HTR-8/SVneo (cell line): ENCODE measurements at places on chromosomes 7 and 10.
A peak's percentile ranks its signal among the peaks of the same experiment; 100 is the strongest.

- peak; percentile 17 for DNase-seq
These were observed 156.0 kb downstream of the SEMA3D start for GRCh38 chr7:85030893-85031292.

GRCh38 chr7:111439977-111440376 lies 122.3 kb downstream of the IMMP2L start:
- no peak for DNase-seq

DNA sequence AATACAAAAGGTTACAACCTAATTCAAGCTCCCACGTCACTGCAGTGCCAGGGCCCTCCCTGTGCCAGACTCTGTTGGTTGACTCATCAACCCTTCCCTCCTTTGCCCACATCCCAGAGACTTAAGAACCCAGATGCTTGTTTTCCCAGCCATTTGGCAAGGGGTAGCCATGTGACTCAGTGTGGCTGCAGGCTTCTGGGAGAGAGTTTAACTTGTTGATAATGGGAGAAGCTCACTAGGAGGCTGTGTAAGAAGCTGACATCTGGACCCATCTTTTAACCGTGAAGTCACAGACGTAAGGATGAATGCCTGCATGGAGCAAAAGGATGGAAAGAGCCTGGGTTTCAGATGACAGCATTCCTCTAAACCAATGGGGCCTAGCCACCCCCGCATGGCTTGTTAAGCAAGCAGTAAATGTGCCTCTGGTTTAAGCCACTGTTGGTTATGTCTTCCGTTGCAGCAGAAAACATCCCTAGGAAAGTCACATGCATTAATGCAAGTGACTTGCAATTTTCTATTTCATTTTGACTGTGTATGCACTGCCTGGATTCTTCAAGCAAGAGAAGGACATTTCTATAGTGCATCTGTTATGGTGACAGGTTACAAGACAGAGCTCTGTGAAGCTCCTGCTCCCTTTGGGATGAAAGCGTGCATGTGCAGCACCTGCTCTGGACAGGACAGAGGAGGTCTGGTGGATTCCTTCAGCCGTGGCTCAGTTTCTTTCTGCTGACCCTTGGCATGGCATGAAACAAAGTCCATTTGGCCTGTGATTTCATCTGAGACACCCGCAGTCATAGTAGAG lies 57.5 kb upstream of the CREB5 start:
- peak; percentile 54 for DNase-seq

DNA sequence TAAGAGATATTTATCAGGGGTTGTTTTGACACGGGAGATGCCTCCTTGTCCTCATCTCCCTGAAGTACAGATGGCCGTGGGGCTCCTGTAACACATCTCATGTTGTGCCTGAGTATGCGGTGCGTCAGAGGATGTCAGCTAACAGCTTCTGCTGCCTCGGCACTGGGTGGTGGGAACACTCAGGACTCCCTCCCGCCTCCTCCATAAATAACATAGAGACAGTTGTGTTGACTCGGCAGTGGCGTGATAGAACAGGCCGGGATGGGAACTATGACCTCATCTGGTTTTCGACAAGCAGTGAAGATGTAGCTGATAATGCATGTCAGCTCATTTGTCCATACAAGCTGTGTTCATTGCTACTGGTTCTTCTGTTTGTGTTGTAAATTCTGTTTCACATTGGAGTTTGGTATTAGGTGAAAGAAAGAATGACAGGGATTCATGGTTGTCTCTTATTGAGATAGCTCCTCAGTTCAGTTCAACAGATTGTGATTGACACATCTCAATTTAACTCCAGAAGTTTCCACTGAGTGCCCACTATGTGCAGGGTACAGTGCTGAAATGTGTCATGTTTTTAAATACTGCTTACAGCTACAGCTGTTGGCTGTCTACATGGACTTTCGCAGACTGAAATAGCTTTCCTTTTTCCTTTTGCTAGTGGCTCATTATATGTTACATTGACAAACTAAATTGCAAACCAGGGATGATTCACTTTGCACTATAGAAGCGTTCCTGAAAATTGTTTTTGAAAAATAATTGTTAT lies 87.4 kb downstream of the CHN2 start:
- DNase-seq = peak; percentile 23

- DNase-seq = no peak
These were observed 371.7 kb upstream of the PRKCQ start for GRCh38 chr10:6951732-6952131.

- no peak for DNase-seq
These were observed 1.7 kb downstream of the VPS37D start for GRCh38 chr7:73669288-73669701.

DNA sequence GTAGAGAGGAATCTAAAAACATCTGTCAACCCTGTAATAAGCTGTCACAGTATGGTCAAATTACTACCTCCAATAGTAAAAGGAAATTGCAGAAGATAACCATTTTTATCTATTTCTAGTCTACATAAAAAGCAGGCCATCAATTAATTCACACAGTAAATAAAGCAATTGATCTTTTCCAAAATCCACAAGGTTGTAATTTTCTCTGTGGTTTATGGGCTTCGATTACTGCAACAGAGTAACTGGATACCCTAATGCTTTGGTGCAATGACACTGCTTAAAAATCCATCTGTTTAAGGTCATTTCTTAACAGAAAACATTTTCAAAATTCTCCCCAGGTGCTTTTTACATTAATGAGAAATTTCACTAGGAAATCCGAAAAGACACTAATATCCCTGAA lies 23.9 kb downstream of the ESYT2 start:
- no peak for DNase-seq

DNA sequence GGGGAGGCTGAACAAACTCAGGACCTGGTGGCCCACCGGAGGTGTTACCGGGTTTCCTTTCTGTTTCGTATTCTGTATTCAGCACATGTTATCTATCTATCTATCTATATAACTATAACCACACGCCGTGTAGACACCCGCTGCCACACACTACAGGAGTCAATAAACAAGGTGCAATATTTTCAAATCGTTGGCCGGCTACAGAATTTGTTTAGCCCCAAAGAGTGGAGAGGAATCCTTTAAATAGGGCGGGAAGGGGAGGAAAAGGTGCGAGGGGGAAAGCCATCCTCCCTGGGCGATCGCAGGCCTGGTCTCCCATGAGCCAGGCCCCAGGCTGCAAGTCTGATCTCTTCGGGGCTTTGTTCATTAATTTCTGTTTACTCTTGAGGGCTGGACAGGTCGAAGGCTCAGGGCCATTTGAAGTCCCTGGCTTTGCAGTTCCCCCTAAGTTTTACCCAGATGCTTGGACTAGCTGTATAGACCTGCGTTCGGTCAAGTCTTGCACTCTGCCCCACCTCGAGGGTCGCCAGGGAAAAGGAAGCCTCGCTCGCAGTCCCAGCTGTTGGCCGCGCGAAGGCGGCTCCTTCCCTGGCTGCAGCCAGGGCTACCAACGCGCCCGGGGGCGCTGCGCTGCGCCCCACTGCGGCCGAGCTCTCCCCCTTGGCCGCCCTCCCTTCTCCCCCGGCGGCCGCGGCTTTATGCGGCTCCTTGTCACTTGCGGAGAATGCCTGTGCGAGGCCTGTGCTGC lies 3.8 kb downstream of the NKX2-3 start:
- no peak for DNase-seq

DNA sequence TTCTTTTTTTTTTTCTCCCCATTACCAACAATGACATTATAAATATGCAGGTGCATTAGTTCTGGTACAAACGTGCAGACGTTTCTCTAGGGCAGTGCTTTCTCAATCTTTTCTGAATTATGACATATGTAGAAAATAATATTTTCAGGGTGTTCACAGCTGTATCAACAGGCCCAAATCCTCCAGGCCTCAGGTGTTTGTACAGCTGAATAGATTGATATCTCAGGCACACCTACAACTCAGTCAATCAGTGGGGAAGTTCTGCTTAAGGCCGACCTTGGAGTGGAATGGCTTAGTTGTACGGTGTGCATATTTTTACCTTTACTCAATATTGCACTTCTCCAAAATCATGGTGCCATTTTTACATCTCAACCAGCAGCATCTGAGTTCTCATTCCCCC lies 71.6 kb downstream of the CACNB2 start:
- DNase-seq = no peak

GRCh38 chr10:49539320-49539885 lies 482 bp upstream of the ERCC6 start:
- DNase-seq = peak; percentile 32

DNA sequence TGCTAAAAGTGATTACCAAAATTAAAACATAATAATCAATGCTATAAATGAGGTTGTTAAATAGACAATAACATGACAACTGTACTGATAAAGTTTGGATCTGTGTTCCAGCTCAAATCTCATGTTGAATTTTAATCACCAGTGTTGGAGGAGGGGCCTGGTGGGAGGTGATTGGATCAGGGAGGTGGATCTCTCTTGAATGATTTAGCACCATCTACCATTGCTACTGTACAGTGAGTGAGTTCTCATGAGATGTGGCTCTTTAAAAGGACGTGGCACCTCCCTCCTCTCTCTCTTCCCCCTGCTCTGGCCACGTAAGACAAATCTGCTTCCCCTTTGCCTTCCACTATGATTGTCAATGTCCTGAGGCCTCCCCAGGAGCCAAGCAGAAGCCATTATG lies 77.5 kb downstream of the HTR5A start:
- no peak for DNase-seq

- peak; percentile 58 for DNase-seq
These were observed 219.0 kb downstream of the CCDC3 start for GRCh38 chr10:12782537-12782936.

GRCh38 chr10:112698133-112698817 lies 251.3 kb downstream of the VTI1A start:
- no peak for DNase-seq

GRCh38 chr10:45495438-45496152 lies 121.6 kb downstream of the ALOX5 start:
- DNase-seq = no peak

DNA sequence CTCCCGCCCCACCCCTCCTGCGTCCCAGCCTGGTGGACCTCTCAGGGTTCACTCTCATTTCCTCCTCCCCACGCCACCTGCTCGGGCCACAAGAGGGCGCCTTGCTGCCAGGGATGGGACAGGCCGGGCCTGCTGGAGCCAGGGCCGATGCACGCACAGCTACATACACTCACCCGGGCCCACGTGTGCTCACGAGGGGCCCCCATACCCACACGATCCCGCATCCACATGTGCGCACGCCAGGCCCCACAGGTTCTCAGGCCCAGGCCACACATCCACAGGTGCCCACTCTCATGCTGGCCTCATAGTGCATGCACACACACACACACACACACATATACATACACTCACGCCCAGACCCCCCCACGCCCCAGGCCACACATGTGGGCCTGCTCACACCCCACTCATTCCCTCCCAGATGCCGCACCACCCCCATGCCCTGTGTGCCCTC lies 68.6 kb downstream of the LHPP start:
- DNase-seq = peak; percentile 79

DNA sequence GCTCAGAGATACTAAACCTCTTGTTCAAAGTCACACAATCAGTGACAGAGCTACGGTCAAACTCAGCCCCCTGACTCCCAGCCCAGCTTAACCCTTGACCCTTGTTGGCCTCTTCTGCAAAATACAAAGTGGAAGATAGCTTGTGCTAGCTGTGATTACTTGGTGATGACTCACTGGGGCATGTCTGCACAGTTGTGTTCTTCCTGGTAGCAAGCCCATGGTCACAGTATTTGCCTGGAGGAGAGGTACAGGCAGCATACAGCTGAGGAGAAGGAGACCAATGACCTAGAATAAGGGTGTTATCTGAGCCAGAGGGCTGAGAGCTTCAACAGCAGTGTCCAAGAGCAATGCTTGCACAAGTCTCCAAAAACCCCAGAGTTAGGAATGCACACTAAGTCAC lies 5.7 kb upstream of the HSPA12A start:
- no peak for DNase-seq

- no peak for DNase-seq
These were observed 67.6 kb downstream of the JAZF1 start for GRCh38 chr7:28112883-28113540.

- DNase-seq = no peak
These were observed 199.2 kb upstream of the BMPER start for GRCh38 chr7:33706186-33706585.

DNA sequence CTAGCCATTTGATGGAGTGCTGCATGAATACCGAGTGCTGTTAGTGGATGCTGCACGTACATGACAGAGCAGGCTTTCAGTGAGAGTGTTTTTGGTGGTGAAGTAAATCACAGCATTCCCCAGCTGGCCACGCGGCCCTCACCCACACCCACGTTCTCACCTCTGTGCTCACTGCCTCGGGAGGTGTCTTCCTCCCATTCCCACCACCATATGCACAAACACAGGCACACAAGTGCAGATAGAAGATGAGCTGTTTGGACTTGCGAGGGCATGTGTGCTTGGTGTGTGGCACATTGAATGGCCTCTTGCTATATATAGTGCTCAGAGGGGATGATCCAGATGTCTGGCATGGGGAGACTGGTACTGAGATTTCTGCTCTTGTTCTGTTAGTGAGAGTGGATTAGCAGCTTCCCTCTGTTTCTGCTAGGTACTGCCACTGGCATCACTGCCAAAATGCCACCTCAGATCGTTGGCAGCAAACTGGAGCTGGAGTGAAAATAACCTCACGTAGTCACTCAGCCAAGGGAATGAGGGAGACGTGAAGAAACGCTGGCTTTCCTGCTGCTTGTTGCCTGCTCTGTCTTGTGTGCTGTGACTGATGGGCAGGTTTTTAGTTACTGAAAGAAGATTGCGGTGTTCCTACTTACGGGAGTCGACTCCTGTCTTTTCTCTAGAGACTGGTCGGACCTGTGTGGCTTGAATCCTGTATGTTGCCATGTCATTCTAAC lies 19.1 kb downstream of the DNAJB6 start:
- DNase-seq = no peak

GRCh38 chr10:124578231-124579010 lies 116.8 kb downstream of the LHPP start:
- no peak for DNase-seq

- no peak for DNase-seq
These were observed 6.8 kb upstream of the SNX8 start for GRCh38 chr7:2321020-2321419.

DNA sequence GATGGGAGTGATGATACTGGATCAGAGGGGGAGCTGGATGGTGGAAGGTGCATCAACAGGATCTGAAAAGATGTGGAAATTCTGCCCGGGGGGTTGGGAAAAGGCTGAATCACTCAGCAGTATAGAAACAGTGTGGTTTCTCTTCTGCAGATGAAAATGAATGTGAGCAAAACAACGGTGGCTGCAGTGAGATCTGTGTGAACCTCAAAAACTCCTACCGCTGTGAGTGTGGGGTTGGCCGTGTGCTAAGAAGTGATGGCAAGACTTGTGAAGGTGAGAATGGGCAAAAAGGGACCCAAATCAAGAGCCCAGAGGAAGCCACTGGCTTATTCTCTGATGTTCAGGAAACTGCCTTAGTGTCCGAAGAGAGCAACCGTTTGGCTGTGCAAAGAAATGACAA lies 12.9 kb downstream of the OIT3 start:
- DNase-seq = no peak
